ENCODE measurements at places on chromosomes 7 and 10. TPM values are rescaled to one million over a fixed set of nuclear protein-coding genes. Genes with fewer than 3 reads are reported as not detected.
A peak's percentile ranks its signal among the peaks of the same experiment; 100 is the strongest.

Gene HUS1
- total RNA-seq: 40.6 TPM

Gene TPK1
- total RNA-seq: 2.6 TPM

Gene PDZD7
- total RNA-seq: 1.5 TPM

Gene UCN3
- not detected for total RNA-seq

Gene NUTM2A
- 1.3 TPM for total RNA-seq

Gene CFTR
- not detected for total RNA-seq

Gene CHAT
- total RNA-seq: 15.4 TPM

DNA sequence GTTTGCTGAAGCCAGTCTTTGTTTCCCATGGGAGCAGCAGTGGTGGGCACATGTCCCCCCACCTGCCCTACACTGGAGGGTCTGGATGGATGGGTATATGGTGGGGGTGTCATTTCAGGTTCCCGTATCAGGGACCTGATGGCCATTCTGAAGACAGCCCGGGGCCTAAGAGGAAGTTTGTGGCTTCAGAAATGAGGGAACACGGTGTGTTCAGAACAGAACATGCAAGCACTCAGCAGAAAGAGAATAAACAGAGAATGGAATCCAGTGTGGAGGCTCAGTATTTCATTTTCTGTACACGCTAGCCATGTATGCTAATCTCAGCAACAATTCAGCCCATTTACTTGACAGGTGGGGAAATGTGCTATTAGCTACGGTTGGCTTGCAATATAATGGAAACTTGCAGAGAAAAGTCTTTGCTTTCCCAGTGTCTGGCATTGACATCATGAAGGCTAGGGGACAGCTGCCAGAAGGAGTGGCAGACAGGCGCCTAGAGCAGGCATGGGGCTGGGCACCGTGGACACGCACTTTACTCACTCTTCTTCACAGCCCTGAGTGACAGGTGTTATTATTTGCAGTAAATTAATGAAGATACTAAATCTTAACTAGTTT lies 98.6 kb downstream of the ELMO1 start:
- H3K4me1 ChIP-seq: peaks cover 24% of the 10 kb centered on the region
- H3K27ac ChIP-seq: no peak overlapping the region
- H3K27me3 ChIP-seq: no peaks in the 10 kb centered on the region
- H3K36me3 ChIP-seq: peaks cover 5% of the 10 kb centered on the region

GRCh38 chr10:53675177-53675576 lies 902.6 kb upstream of the MBL2 start:
- H3K27ac ChIP-seq: no peak overlapping the region
- H3K36me3 ChIP-seq: no peaks in the 10 kb centered on the region
- no peak for DNase-seq
- H3K4me1 ChIP-seq: no peaks in the 10 kb centered on the region
- no peak overlapping the region for H3K4me3 ChIP-seq

DNA sequence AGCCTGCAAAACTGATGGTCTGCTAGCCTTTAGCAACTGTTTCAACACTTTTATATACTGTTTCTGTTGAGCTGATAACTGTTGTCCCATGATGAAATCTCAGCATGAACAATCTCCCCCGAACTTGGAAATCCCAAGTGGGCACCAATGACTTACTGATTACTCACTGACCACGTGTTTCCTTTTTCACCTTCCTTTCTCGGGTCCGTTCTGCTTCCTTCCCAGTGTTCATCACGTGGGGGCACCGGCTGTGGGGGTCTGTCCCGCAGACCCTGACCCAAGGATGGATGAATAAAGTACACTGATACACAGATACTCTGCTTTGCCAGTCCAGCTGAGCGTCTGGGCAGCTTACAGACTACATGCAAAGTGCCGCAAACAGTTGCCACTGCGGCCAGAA lies 39.0 kb upstream of the RASGEF1A start:
- peaks cover 4% of the 10 kb centered on the region for H3K4me1 ChIP-seq
- no peak overlapping the region for H3K27ac ChIP-seq
- H3K4me3 ChIP-seq: no peak overlapping the region
- DNase-seq: no peak
- H3K36me3 ChIP-seq: no peaks in the 10 kb centered on the region

DNA sequence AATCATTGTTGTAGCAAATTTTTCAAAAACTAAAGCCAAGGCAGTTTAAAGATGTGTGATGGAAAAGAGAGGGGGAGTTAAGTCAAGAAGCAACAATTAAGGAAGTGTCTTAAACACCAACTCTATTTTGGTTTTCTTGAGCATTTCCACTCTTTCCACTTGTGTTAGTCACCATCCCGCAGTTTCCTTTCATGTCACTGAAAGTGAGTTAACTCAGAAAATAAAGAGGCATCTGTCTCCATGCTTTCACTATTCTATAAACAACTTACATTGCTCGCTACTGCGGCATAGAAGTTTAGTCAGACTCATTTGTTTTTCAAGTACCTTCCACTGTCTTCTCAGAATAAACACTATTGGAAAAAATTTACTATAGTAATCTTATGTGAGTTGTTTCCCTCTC lies 284.9 kb upstream of the SEMA3D start:
- peaks cover 3% of the 10 kb centered on the region for H3K4me1 ChIP-seq
- DNase-seq: no peak
- no peak overlapping the region for H3K27ac ChIP-seq

GRCh38 chr10:3500408-3500856 lies 284.6 kb downstream of the KLF6 start:
- peaks cover 29% of the 10 kb centered on the region for H3K4me1 ChIP-seq
- peak; percentile 77 for DNase-seq
- peak overlapping the region; percentile 53 for H3K4me3 ChIP-seq

- H3K4me3 ChIP-seq: no peak overlapping the region
- no peak for DNase-seq
- no peaks in the 10 kb centered on the region for H3K36me3 ChIP-seq
Observed at GRCh38 chr10:33276282-33276923, 58.1 kb downstream of the NRP1 start.

DNA sequence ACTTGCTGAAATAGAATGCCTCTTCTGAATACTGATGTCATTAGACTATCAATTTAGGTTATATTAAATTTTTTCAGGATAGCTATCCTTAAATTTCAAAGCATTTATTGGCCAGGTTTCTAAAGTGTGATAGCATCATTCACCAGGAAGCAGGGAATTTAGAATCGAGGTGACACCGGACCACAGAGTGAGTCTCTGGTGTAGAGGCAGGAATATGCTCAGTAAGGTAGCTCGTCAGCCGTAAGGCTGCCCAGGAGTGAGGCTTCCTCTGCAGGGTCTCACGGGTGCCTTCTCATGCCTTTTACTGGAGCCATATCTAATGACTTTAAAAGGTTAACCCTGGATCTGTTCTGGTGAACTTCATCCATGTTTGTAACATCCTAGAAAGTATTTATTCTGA lies 170.8 kb upstream of the KLF14 start:
- peaks cover 6% of the 10 kb centered on the region for H3K27me3 ChIP-seq
- no peak overlapping the region for H3K4me3 ChIP-seq
- no peaks in the 10 kb centered on the region for H3K36me3 ChIP-seq
- H3K4me1 ChIP-seq: peaks cover 3% of the 10 kb centered on the region
- DNase-seq: no peak

GRCh38 chr7:95365151-95365550 lies 31.0 kb downstream of the PON3 start:
- no peaks in the 10 kb centered on the region for H3K36me3 ChIP-seq
- no peak for DNase-seq
- H3K4me1 ChIP-seq: no peaks in the 10 kb centered on the region
- H3K27ac ChIP-seq: no peak overlapping the region

DNA sequence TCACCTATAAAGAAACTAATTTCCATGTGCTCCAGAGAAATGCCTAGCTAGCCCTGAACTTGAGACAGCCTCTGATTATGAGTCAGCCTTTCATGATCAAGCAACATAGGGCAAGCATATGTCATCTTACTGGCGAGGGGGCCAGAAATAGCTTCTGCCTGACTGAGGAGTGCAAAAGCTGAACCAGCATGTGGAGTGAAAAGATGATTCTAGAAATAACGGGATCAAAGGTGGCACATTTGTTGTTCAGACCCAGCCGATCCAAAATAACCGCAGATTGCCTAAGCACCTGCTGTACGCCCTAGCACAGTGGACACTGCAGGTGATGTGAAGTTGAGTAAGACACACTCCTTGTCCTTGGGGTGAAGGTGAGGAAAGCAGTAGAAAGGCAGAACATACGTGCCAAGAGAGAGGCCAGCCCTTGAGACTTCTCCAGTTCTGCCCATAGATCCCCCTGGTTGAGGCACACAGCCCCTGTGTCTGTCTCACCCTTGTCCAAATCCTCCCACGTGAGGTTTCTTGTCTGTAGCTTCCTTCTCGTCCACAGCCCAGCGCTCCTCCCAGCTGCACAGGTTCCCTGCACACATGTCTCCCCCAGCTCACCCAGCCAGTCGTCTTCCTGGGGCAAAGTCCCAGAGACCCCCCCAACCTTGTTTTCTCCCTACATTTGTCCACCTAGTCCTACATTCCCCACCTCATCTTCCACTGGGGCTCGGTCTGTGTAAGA lies 2.8 kb upstream of the BCL7B start:
- H3K4me3 ChIP-seq: peak overlapping the region; percentile 41
- H3K27me3 ChIP-seq: peaks cover 7% of the 10 kb centered on the region
- peaks cover 12% of the 10 kb centered on the region for H3K4me1 ChIP-seq
- peaks cover 9% of the 10 kb centered on the region for H3K36me3 ChIP-seq
- peak overlapping the region; percentile 69 for H3K27ac ChIP-seq

- H3K4me1 ChIP-seq: no peaks in the 10 kb centered on the region
- H3K27me3 ChIP-seq: peaks cover 3% of the 10 kb centered on the region
- H3K4me3 ChIP-seq: no peak overlapping the region
- H3K36me3 ChIP-seq: no peaks in the 10 kb centered on the region
Observed at GRCh38 chr10:120394446-120394845, 62.6 kb upstream of the PLPP4 start.

DNA sequence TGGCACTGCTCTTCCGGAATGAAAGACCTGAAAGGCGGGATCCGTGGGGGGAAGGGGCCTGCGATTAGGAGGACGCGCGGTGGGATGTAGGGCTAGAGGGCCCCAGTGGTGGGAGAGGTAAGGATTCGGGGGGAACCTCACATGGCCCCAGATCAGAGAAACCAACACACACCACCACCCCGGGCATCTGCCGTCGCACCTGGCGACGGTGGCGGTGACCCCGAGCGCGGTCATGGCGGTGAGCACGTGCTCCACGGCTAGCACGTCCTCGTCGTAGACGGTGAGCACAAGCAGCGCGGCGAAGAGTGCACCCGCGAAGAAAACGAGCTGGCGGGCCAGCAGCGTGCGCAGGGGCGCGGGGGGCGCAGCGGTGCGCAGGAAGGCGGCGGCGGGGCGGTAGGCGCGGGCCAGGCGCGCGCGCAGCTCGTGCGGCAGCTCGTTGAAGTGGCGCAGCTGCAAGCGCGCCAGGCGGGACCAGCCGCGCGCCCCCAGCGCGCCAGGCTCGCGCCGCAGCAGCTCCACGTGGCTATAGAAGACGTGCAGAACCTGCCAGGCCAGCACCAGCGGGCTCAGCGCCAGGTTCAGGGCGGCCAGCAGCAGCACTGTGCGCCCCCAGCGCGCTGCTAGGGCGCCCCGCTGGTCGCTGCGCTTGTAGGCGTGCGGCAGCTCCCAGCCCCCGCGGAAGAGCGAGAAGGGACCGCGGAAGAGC lies 5.7 kb downstream of the ATG9B start:
- no peaks in the 10 kb centered on the region for H3K36me3 ChIP-seq
- peak overlapping the region; percentile 66 for H3K27ac ChIP-seq
- peak overlapping the region; percentile 86 for H3K4me3 ChIP-seq
- DNase-seq: peak; percentile 60

GRCh38 chr10:122139627-122140170 lies 131.4 kb upstream of the BTBD16 start:
- DNase-seq: peak; percentile 68
- peak overlapping the region; percentile 59 for H3K4me3 ChIP-seq
- H3K27me3 ChIP-seq: peaks cover 30% of the 10 kb centered on the region

- H3K27ac ChIP-seq: peak overlapping the region; percentile 75
- H3K27me3 ChIP-seq: peaks cover 13% of the 10 kb centered on the region
- no peaks in the 10 kb centered on the region for H3K36me3 ChIP-seq
- peaks cover 25% of the 10 kb centered on the region for H3K4me1 ChIP-seq
- H3K4me3 ChIP-seq: peak overlapping the region; percentile 31
- peak; percentile 71 for DNase-seq
Observed at GRCh38 chr10:29252811-29253689, 35.8 kb upstream of the LYZL1 start.

DNA sequence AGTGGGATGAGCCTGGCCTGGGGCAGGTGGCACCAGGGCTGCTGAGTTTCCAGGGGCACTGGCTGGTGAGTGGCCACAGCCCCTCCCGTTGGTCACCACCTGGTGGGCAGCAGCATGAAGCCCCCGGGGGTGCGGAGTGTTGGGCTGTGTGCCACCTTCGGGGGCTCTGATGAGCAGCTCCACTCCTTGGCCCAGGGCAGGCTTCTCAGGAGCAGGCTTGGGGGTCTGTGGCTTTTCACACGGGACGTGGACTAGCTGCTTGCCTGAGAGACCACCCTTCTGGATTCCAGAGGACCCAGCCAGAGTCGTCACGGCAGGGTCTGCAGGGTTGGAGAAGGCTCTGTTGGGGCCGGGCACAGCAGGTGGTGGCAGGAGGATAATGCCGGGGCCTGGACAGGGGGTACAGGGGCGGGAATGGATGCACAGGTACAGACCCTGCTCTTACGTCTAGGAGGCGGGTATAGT lies 193.1 kb downstream of the ADARB2 start:
- H3K27ac ChIP-seq: no peak overlapping the region
- no peak overlapping the region for H3K4me3 ChIP-seq
- peaks cover 4% of the 10 kb centered on the region for H3K4me1 ChIP-seq

GRCh38 chr10:22986771-22987542 lies 59.1 kb downstream of the ARMC3 start:
- H3K27me3 ChIP-seq: peaks cover 3% of the 10 kb centered on the region
- no peaks in the 10 kb centered on the region for H3K4me1 ChIP-seq
- no peaks in the 10 kb centered on the region for H3K36me3 ChIP-seq
- no peak overlapping the region for H3K4me3 ChIP-seq
- no peak overlapping the region for H3K27ac ChIP-seq

DNA sequence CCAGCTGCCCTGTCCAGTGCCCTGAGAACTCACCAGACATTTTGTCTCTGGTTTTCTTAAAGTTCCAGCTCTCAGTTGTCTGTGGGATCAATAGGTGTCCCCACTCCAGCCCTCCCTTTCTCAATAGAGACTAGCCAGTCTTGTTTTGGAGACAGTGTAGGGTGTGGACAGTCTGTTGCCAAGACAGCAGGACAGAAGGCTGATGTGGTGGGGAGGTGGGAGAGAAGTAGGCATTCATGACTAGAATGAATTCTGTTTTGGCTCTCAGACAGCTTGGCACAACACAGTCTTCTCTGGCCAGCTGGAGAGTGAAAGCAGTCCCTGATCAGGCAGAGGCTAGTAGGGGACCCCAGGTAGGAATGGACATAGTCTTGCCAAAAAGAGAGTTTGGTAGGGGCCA lies 467.0 kb upstream of the PODXL start:
- H3K36me3 ChIP-seq: no peaks in the 10 kb centered on the region
- H3K4me3 ChIP-seq: no peak overlapping the region
- H3K27ac ChIP-seq: no peak overlapping the region
- no peaks in the 10 kb centered on the region for H3K4me1 ChIP-seq

DNA sequence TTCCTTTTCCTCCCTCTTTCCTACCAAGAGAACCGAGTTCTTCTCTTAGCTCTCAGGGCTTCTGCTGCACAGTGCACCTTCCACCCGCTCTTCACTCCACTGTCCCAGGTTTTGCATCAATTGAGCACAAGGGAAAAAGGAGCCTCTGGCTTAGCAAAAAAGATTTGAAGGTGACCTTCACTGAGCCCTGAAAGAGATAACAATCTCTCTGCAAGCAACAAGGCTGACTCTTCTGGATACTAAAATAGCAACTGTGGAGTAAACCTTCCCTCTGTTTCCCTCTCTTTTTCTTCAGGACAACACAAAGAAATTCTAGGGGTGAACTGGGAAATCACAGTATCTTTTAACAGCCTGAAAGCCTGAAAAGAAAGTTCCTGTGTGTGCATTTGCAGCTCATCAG lies 354.7 kb upstream of the PODXL start:
- H3K36me3 ChIP-seq: peaks cover 19% of the 10 kb centered on the region
- no peak for DNase-seq
- peaks cover 18% of the 10 kb centered on the region for H3K27me3 ChIP-seq
- no peak overlapping the region for H3K27ac ChIP-seq
